ENCODE measurements at places on chromosomes 2 and 18. TPM values are rescaled to one million over a fixed set of nuclear protein-coding genes. Genes with fewer than 3 reads are reported as not detected.

DNA sequence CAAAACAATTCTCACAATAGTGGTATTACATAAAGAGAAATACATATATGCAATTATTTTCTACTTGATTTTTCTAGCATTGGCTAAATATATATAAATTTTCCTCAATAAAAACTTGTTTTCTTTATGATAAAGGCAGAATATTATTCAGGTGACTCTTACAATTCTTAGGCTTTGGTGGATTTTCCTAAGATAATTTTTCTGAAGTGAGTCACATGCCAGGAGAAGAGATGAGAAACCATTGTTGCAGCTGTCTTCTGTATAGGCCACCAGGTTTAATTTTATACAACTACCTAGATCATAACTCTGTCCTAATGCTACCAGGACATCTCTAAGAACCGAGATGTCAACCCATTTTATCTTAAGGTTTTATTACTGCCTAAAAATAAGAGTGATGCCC lies 552.4 kb upstream of the CDH2 start:
- DNase-seq, result no peak

GRCh38 chr2:105179469-105180372 lies 61.8 kb upstream of the GPR45 start:
- peak; percentile 13 for DNase-seq

Gene SMYD5
- 32.5 TPM for polyA plus RNA-seq

- no peak for DNase-seq
These were observed 37.2 kb upstream of the CYBRD1 start for GRCh38 chr2:171485116-171485515.

DNA sequence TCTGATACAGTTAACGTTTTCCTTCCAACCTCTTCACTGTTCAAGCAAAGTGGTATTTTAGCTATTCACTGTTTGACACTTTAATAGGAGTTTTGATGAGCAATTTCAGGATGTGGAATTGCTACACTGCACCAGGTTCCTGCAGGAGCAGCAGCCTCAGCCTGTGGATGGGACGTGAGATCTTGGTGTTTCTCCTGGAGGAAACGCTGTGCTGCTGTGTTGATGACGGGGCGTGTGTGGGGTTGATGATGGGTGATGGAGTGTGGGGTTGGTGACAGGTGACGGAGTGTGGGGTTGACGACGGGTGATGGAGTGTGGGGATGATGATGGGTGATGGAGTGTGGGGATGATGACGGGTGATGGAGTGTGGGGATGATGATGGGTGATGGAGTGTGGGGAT lies 98.9 kb downstream of the RTP5 start:
- DNase-seq, result no peak

Gene TRIM43
- polyA plus RNA-seq, result not detected

DNA sequence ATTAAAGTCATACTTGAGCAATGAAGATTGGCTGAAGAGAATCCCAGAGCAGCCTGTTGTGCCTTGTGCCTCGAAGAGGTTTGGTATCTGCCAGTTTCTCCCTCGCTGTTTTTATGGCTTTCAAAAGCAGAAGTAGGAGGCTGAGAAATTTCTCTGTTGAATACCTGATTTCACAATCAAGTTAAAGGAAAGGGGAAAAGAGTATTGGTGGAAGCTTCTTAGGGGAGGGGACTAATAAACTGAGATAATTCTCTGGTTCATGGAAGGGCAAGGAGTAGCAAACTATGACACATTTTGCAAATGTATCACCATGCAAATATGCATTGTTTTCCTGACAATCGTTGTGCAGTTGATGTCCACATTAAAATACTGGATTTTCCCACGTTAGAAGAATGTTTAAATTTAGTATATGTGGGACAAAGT lies at the start of gene IL1B:
IL1B (minus strand) TSS at position 85 of the 423 bp plus-strand sequence. CDS start 550 bp downstream, outside the sequence.
- no peak for DNase-seq

GRCh38 chr2:46163098-46163430 lies 134.1 kb upstream of the EPAS1 start:
- no peak for DNase-seq

Gene SP5
- polyA plus RNA-seq, result 7.2 TPM

Gene NMUR1
- polyA plus RNA-seq, result 0.38 TPM

- DNase-seq, result no peak
These were observed 142.4 kb upstream of the MEX3C start for GRCh38 chr18:51339856-51340255.

Gene UPP2
- 0.11 TPM for polyA plus RNA-seq

- no peak for DNase-seq
These were observed 29.4 kb upstream of the NOTO start for GRCh38 chr2:73172963-73173362.

Gene LINC00305
- polyA plus RNA-seq, result not detected

GRCh38 chr18:35683021-35683420 lies 101.5 kb downstream of the GALNT1 start:
- no peak for DNase-seq

GRCh38 chr2:158969715-158970240 lies 1.3 kb downstream of the TANC1 start:
- no peak for DNase-seq
